ENCODE measurements at places on chromosomes 16 and 17.

- no peak for DNase-seq
Observed at GRCh38 chr16:4609200-4610010, 5.3 kb downstream of the UBALD1 start.

- DNase-seq = no peak
Observed at GRCh38 chr17:56603486-56604238, 10.2 kb downstream of the NOG start.

DNA sequence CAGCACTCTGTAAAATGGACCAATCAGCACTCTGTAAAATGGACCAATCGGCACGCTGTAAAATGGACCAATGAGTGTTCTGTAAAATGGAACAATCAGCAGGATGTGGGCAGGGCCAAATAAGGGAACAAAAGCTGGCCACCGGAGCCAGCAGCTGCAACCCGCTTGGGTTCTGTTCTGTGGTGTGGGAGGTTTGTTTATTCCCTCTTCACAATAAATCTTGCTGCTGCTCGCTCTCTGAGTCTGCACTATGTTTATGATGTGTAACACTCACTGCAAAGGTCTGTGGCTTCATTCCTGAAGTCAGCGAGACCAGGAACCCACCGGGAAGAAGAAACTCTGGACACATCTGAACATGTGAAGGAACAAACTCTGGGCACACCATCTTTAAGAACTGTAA lies 20.5 kb downstream of the TMEM100 start:
- DNase-seq = no peak

DNA sequence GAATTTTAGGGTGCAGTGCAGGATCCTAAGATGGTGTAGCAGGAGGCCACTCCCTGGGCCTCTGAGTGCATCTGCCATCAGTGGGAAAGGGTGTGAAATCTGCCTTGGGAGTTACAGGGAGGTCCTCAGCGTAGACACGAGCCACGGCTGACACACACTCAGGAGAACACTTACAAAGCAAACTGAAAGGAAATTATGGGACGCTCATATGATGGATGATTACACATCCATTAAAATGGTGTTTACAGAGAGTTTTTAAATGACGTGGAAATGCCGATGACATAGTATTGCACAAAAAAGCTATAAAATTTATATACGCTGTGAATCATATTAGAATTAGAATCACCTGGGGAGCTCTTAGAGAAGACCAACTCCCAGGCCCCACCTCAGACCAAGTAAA lies 175.2 kb downstream of the CCDC182 start:
- DNase-seq = no peak

DNA sequence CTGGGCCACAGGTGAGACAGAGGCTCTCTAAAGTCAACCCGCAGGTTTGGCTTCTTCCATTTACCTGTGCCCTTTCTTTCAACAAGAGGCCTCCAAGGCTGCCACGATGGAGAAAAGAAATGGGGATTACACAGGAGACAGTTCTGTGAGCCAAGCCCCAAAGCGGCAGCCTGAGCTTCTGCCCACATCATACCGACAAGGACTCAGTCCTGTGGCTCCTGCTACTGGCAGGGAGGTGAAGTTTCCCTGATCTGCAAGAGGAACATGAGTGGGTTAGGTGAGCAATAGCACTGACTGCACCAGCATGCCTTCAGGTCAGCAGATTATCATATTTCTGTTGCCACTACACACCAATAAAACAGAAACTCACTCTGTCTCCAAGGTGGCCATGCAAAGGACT lies 800.0 kb downstream of the KCNJ18 start:
- DNase-seq = no peak

- DNase-seq = no peak
Observed at GRCh38 chr17:6941989-6942388, 53.9 kb upstream of the ALOX12 start.

GRCh38 chr17:30590081-30590733 lies 113.0 kb downstream of the GOSR1 start:
- DNase-seq = no peak

- DNase-seq = no peak
Observed at GRCh38 chr17:57648720-57649119, 96.4 kb downstream of the CCDC182 start.

DNA sequence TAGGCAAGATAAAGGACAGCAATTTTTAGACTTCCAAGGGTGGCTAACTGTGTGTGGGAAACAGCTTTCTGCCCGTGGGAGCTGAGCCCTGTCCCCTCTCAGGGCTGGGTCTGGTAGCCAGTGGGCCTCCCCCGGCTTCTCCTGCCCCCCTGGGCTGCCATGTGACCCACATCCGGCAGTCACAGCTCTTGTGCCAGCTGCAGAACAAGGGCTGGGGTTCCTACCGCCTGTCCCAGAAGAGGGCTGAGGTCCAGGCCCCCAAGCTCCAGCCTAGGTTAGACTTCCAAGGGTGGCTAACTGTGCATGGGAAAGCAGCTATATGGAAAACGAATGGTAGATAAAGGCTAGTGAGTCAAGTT lies 6.1 kb downstream of the GAST start:
- DNase-seq = no peak

DNA sequence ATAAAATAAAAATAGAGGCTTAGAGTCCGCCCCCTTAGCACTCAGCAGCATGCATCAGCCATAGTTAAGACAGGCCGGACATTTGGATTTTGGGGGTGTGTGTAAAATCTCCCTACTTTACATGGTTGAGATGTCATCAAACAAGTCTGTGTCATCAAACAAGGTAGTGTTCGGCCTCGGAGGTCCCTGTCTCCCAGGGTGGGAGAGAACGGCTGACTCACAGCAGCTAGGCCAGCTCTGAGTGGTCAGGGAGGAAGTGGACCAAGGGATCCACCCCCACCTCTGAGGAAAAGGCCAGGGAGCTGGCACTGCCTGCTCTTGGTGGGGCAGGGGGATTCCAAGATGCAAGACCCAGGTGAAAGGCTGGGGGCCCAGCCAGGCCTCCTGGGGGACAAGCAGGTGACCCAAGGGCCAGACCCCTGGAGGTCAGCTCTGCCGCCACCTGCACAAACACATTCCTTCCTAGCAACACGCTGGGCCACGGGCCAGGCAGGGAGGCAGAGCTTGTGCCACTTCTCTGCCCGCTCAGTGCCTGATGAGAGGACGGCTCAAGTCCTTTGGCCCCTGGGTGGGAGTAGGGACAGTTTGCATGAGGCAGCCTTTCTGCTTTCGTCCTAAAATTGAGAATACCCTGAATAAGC lies 28.5 kb downstream of the KIFC3 start:
- DNase-seq = no peak

All from stimulated activated naive CD4-positive, alpha-beta T cell treated with Interleukin-2 at 50 U/mL for 16 hours (primary cell).